Stimulated activated CD4-positive, alpha-beta T cell treated with anti-CD3 and anti-CD28 coated beads, Interleukin-4, amount 100 ng/mL, for 1 hour (primary cell): ENCODE measurements at places on chromosomes 3 and 15.

GRCh38 chr15:68214838-68215254 lies 9.7 kb upstream of the CALML4 start:
- DNase-seq, result no peak

- DNase-seq, result no peak
Measured at GRCh38 chr3:156174229-156174847, 54.0 kb downstream of the KCNAB1 start.

DNA sequence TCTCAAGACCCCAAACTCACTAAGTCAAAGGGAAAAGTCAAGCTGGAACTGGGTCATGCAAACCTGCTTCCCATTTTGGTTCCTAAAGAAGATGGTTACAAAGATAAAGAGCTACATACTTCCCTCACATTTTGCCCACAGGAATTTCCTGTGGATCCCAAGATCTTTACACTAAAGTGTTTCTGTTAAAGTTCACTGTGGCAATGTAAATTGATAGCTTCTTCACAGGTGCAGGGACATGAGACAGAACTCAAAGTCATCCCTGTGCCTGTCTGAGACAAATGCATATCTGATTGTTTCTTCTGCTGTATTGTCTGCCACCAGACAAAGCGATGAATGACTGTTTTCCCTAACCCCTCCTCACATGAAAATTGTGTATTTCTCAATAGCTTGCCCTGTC lies 567.8 kb downstream of the ZIC1 start:
- DNase-seq, result no peak

DNA sequence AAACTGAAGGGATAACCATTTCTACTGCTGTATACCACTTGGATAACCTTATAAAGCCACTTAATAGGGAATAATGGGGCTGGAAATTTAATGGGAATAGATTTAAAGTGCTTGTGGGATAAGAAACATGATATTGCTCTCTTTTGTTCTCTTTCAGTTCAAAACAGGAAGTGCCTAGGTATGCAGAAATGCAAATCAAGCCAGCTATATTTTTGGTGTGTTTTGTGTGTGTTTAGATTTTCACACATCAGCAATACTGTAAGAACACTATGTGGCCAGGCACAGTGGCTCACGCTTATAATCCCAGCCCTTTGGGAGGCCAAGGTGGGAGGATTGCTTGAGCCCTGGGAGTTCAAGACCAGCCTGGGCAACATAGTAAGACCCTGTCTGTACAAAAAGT lies 442.3 kb upstream of the TPRG1 start:
- no peak for DNase-seq

DNA sequence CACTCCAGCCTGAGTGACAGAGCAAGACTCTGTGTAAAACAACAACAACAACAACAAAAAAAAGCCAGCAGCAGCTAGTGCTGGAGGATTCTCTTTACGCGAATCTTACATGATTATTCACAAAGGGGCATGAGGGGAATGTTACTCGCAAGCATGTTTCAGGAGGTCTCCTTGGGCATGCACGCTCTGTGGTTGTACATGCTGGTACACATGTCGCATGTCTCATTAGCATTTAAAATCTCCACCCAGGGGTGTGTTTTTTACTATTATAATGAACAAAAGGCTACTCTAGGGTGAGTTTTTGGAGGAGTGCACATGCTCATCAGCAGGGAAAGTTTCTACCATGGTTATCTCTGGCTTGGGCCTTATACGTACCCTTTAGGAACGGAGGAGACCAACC lies 12.7 kb upstream of the PLCH1 start:
- no peak for DNase-seq

DNA sequence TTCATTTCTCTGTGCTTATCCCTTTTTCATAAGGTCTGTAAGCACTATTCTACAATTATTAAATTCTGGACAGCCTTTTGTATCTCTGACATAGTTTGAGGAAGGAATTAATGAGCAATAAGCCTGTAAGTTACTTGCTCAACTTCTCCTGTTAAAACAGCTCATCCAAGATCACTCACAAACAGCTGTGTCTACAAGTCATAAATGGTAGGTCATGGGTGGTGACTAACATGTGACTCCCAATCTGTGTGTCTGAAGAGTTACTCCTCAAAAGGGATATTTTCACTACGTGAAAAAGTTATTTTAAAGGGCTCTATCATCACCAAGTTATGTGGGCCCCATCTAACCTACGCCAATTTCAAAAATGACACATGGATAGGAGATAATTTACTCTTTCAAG lies 145.2 kb upstream of the CBLB start:
- DNase-seq, result no peak

DNA sequence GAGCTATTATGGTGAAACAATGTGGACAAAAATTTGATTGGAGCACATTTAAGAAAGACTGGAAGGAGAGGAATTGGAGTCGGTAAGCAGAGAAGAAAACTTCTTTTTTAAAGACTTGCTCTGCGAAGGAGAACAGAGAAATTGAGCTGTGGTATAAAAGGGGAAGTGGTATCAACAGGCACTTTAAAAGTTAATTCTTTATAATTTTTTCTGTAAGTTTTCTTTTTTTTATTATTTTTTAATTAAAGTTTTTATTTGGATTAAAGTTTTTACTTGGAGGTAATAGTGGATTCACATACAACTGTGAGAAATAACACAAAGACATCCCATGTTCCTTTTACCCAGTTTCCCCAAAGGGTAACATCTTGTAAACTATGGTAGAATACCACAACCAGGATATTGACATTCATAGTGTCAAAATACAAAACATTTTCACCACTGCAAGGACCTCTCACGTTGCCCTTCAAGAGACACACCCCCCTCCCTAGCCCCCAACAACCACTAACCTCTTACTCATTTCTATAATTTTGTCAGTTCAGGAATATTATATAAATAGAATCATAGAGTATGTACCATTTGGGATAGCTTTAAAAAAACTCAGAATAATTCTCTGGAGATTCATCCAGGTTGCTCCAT lies 33.8 kb upstream of the XIRP1 start:
- no peak for DNase-seq

GRCh38 chr15:36627566-36627965 lies 48.1 kb downstream of the CDIN1 start:
- DNase-seq, result no peak

DNA sequence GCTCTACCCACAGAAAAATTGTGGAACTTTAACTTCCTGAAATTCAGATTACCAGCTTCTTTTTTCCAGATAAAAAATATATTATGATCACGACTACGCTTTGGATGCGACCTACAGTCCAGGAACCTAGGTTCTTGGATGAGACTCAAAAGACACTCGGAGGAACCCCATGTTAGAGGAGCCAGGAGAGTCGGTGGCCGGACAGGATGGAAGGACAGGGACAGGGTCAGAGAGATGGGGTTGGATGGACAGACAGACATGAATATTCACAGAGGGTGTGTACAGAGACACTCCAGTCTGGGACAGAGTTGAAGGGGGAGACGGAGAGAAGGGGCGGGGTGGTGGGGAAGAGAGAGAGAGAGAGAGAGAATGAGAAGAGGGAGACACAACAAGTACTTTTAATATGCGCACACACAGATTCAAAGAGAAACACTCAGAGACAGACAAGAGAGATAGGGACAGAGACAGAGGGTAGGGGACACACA lies 9.5 kb downstream of the FAM3D start:
- DNase-seq, result no peak

DNA sequence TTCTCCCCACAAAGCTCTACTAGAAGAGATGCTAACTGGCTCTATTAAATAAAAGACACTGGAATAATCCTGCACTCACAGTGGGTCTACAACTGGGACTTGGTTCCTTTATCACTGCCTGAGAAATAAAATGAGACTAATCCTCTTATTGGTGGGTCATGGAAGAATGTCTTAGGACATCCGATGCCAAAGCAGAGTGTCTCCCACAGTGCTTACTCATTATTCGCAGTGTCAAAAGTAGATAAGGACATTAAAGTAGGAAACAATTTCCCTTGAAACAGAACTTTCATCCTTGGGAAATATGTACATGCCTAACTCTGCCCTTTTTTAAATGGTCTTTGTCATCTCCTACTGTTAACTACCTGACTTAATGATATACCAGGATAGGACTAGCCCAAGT lies 71.5 kb downstream of the GSK3B start:
- no peak for DNase-seq

DNA sequence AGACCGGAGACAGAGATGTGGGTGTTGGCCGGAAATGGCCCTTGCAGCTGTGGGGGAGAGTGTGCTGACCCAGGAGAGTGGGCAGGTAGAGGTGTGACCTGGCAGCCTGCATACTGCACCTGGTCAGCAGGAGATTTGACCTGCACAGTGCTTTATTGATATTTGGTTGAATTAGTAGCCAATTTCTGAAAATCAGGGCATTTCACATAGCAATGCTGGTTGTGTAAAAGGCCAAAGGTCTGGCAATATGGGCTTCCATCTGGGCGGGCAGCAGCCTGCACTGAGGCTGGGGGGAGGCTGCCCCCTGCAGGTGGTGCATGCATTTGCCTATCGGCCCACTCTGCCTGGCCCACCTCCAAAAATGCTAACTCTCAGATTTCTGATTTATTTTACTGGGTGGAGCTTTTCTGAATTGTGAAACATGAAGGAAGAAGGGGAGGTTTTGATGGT lies 9.4 kb upstream of the MGLL start:
- DNase-seq, result peak; percentile 14

DNA sequence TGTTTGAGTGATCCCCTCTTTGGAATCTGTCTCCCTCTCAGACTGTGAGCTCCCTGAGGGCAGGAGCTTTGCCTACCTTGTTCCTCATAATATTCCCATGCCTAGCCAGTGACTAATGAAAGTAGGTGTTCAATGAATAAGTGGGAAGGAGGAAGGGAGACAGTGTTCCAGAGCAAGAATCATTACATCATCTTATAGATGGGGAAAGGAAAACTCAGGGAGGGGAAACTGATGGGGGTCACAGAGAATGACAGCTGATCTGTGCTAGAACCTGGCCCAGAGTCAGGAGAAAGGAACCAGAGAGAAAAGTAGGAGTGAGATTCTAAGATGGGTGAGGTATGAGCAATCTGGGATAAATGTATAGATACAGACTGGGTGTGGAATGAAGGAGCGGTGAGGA lies 29.9 kb downstream of the LINGO1 start:
- no peak for DNase-seq

GRCh38 chr3:15803921-15804320 lies 6.1 kb upstream of the ANKRD28 start:
- no peak for DNase-seq

DNA sequence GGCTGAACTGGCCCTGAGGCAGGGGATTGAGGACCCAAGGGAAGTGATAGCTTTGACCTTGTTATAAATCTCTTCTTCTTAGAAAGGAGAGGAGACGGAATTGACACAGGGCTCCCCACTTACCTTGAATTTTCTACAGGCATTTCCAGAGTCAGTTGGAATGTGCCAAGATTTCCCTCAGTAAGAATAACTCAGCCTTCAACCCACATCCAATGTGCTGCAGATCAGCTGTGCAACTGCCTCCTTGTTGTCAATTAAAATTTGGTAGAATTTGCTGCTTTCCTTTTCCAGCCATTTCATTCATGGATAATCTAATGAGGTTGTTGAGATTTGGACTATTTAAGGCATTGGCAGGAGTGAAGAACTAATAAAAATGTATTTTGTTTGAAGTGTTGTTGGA lies 14.6 kb downstream of the MED12L start:
- DNase-seq, result no peak

DNA sequence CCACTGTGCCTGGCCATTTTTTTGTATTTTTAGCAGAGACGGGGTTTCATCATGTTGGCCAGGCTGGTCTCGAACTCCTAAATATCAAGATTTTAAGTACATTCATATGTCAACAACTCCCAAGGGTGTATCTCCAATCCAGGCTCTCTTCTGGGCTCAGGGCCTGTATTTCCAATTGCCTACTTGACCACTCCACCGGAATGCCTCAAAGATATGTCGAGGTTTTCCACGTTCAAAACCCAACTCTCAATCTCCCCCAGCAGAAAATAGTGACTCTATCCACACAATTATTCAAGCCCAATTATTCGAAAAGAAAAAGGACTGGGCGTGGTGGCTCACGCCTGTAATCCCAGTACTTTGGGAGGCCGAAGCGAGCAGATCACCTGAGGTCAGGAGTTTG lies 1.9 kb upstream of the KNSTRN start:
- no peak for DNase-seq

DNA sequence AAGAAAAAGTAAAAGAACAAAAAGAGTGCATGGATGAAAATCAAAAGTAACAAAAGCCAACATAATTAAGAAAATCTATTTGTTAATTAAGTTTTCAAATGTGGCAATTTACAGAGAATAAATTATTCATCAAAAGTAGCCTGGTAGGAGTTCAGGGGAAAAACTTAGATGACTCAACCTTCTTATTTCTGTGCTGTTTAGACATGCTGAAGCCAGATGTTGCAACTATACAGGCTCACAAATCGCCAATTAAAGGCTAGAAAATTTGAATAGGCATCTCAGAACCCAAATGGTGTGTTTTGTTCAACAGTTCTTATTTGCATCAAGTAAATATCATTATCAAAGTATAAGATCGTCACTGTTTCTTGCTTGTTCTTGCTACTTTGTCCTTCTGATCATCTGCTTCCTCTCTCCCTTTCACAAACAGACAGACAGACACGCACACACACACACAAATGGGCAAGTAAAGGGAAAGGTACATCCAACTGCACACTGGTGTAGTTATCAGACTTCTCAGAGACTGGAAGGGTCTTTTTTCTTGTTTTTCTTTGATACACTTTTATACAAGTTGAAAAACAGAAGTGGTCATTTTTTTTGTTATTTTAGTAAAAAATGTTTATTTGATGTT lies 572.2 kb downstream of the MECOM start:
- no peak for DNase-seq

GRCh38 chr3:53217175-53217574 lies 38.6 kb downstream of the TKT start:
- DNase-seq, result no peak

DNA sequence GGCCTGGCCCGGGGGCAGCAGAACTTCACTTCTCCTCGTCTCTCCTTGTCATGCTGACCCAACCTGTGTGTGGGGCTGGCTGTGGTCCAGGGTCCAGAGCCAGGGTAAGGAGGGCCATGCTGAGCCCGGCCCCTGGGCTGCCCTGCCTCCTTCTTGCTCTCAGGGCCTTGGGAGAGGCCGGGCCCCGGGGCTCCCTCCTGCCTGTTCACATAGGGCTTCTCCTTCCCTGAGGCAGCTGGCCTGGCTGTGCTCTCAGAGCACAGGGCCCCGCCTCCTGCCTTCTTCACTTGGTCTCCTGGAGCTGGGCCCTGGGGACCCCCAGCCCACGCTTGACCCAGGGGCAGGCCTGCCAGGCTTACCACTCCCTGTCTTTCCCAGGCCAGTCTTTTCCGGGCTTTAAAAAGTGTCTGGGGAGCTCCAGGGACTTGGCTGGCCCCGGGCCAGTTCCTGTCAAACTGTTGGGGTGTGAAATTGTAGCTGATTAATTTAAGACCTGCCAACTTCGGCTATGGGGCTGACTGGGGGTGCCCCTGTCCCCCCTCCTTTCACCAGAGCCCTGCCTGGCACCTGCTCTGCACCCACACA lies 11.8 kb downstream of the PLXNA1 start:
- no peak for DNase-seq

GRCh38 chr15:70033529-70034140 lies 64.1 kb downstream of the TLE3 start:
- no peak for DNase-seq

DNA sequence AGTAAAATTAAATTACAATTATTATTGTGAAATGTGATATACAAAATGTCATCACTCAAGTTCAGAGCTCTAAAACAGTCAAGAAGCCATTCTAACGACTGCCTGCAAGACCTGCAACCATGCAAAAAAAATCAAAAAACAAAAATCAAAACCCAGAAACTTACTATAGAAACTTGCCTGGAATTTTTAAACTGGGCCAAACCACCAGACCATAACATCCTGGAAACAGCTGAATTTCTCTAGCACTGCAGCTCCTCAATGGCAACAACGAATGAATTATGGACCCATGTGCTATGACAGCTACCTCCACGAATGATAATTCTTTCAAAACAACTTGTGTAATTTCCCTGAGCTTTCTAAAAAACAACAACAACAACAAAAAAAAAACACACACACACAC lies 130.0 kb upstream of the KCNMB2 start:
- no peak for DNase-seq
